ENCODE measurements at places on chromosomes 7 and 10.

- no peak for DNase-seq
Observed at GRCh38 chr10:123642697-123643096, 23.5 kb upstream of the GPR26 start.

DNA sequence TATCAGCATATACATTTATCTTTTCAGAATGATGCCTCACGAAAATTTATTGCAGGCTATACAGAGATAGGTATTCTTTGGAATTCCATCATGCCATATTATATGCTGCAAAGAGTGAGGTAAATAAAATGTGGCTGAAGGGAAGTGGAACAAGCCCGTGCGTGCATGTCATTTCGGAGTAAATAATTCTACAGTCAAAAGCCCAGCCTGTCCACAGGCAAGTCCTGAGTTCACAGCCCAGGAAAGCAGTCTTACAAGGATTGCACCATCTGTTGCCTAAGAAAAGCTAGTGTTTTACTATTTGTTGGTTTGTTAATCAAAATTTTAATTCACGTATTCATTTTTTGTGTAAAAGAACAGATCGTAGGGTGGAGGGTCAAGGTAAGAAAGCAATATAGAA is 292.4 kb upstream of the AKR1E2 start:
- no peak for DNase-seq

DNA sequence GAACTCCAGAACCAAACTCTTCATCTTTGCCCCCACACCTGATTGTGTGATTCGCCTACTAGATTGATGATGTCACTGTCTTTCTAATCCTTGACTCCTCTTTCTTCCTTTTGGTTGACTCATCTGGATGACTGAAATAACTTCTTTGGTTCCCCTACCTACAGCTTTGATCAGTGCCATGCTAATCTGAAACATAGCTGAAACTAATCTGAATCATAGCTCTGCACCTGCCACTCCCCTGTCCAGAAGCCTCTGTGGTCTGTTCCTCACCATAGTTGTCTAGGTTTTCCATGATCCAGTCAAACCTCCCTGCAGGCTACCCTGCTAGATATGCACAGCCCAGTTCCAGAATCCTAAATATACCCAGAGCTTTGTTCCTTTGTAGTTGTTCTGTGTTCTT is 51.9 kb downstream of the ZNF365 start:
- no peak for DNase-seq

DNA sequence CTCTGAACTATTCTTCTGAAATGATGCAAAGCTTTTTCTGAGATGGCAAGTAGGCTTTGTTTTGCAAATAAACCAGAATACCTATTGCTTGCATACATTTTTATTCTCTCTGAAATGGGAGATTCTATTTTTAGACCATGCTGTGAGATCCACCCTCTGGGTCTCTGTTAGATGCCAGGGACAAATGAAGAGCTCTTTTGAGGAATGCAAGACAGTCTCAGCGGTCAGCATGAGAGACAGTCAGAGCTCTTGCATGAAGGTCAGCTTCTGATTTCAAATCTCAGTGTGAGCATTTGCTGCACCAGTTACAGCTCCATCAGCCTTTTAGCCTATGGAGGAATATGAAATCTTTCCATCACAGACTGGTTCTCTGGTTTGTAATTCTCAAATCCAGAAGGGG is 429.9 kb upstream of the KLF6 start:
- no peak for DNase-seq

DNA sequence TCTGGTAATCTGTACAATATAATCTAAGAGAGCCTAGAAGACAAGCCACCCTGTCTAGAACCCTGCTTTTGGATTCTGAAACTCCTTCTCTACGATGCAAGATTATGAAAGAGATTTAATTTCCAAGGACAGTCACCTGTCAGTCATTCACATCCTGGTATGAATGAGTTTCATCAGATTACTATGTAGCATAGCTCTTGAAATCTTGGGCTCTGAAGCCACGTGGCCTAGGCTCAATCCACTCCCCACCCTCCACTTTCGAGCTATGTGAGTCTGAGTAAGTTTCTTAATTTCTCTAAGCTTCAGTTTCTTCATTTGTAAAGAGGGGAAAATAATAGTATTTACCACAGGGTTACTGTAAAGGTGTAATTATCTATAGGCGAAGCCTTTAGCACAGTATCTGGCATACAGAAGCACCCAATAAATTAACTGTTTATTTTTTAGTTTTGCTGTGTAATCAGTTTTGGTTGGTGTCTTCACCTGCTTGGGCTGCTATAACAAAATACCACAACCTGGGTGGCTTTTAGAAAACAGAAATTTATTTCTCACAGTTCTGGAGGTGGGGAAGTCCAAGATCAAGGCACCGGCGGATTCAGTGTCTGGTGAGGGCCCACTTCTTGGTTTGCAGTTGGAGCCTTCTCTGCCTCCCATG is 71.3 kb downstream of the MYOF start:
- no peak for DNase-seq

GRCh38 chr10:87590705-87591588 is 68.7 kb upstream of the PAPSS2 start:
- no peak for DNase-seq

- no peak for DNase-seq
Observed at GRCh38 chr7:47150497-47151260, 431.2 kb downstream of the TNS3 start.

- no peak for DNase-seq
Observed at GRCh38 chr10:4485636-4486035, 340.4 kb upstream of the AKR1E2 start.

- DNase-seq = no peak
Observed at GRCh38 chr10:72186258-72186981, 29.4 kb upstream of the ANAPC16 start.

DNA sequence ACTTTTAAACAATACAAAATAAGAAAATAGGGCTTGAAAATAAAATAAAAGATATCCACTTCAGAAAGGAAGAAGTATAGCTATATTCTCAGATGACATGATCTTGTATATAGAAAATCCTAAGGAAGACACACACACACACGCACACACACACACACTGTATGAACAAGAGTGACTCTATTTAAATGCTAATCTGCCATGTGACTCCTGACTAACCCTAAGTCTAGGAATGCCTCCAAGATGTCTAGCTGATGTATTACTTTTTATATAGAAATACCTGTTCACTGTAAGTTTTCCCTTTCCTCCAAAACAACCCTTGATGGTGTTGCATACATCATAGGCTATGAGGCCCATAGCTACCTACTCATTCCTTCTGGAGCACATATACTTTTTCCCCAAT is 173.1 kb upstream of the LRRTM3 start:
- DNase-seq = no peak

- DNase-seq = no peak
Observed at GRCh38 chr7:7819442-7820247, 101.2 kb upstream of the RPA3 start.

DNA sequence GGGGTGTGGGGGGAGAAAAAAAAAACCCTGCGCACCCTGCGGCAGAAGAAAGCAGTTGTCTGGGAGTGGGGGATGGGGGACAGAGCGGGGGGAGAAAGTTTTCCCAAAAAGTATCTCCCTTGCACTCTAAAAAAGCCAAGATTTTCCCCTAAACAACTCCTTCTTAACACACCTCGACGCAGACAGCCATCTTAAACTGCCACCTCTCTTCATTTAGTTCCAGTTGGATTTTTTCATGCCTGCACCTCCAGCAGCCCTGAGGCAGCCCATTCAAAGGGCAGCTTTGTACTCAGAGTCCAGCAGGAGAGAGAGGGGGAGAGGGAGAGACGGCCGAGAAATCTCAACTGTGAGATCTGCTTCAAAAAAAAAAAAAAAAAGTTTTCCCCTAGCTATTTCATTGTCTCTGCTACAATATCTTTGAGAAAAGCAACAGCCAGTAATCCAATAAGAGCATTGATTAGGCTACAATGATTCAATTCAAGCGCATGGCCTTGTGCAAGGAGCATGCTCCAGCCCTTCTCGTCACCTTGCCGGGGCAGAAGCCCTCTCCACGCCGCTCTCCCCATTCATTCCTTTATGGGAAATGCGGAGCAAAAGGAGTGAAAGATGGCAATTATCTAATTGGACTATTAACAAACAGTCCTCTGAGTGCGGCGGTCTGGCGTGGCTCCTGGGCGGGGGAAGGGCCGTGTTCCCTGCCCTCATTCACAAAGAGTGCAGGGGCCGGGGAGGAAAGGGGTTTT is 939 bp upstream of the VAX1 start:
- DNase-seq = no peak

DNA sequence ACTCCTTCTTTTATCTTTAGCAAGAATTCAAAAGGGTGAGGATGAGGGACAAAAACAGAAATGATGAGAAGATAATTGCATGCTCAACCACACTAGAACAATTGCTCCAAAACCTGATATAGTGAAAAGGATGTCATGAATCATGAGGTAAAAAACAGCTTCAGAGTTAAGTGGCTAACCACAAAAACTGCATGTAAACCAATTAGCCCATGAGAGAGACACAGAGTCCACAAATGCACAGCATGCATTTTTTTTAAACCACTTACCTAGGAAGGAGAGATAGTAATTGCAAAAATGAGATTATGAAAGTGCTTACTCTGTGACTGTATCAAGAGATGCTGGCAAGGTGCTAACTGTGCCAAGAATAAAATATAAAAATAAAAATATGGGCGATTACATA is 132.9 kb downstream of the MBL2 start:
- no peak for DNase-seq

DNA sequence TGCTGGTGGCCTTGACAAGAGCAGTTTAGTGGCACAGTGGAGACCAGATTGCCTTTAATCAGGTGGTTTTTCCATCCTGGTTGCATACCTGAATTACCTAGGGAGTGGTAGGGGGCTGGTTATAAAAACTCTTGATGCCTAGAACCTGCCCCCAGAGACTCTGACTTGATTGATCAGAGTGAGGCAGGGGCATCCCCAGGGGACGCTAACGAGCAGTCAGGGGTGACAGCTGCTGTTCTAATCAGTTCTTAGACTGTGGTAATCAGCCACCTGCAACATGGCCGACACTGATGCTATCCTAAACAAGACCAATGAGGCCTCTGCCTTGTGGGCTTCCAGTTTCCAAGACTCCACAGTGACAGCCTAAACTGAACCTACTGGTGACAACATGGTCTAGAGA is 2.0 kb upstream of the OPALIN start:
- no peak for DNase-seq

DNA sequence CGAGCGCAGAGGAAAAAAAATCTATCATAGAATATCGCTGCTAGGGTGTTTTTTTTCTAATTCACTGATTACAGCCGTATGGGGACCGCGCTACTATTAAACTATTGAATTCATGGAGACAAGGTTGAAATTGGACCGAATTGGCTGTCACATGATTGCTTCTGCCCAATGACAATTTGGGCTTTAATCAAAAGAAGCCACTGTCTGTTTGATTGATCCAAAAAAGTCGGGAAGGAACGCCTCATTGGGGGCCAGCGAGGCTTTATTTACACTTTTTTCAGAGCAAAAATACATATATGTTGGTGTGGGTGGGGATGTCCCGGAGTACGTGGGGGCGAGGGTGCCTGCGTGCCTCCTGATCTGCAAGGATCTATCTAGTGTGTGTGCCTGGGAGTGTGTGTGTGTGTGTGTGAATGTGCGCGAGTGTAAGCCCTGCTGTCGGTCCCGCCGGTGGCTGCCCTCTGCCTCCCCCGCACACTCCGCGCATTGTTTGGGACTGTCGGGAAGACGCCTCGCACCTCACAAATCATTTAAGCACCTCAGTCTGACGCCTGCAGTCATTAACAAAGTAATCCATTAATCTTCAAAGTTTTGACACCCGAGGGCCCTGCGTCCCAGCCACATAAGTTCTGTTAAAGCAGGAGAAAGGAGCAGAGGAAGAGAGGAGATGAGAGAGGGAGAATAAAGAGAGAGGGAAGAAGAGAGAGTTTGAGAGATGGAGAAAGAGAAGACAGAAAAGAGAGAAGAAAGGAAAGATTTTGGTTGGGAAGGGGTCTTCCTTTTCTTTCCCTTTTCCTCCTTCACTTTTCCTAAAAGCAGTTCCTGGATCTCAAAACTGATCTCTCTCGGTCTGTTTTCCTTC is at the start of gene HOXA2:
Gene HOXA2 (minus strand): TSS at position 103 of the 862 bp plus-strand sequence. CDS start 183 bp downstream, outside the sequence.
- DNase-seq = no peak

All from G401 (cell line).